T-helper 2 cell (primary cell): ENCODE measurements at places on chromosomes 3 and 15.
A peak's percentile ranks its signal among the peaks of the same experiment; 100 is the strongest.

- DNase-seq = no peak
Measured at GRCh38 chr15:43552256-43552655, 34.8 kb downstream of the MAP1A start.

DNA sequence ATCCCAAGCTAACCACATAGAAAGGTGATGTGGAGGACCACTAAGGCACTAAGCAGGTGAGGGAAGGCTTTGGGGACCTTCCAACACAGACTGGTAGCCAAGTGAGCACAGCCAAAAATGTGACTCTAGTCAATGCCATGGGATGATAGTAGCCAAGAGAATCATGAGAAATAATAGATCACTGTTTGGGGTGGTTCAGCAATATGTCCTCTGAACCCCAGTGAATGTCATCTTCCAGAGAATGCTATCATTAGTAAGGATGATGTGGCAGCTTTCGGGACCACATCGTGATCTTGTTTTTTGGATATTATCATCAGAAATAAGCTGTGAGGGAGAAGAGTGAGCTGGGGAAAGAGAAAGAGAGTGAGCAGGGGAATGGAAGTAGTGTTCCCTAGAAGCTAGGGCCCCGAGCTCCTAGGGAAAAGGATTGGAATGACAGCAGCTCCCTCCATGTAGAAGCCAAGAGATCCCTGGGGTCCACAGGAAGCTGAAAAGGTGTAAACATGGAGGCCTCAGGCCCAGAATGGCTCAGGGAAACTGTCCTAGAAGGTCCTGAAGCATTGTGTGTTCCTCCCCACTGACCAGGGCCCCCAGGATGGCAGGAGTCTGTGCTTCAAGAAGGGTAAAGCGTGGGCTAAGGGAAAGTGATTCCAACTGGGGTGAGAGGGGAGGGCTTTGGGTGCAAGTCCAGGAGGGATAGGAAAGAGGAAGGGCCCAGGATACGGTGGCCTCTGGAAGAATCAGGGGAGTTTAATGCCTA is 56.6 kb upstream of the KLF13 start:
- DNase-seq = no peak

GRCh38 chr3:2656806-2657777 is 453.1 kb downstream of the IL5RA start:
- no peak for DNase-seq

DNA sequence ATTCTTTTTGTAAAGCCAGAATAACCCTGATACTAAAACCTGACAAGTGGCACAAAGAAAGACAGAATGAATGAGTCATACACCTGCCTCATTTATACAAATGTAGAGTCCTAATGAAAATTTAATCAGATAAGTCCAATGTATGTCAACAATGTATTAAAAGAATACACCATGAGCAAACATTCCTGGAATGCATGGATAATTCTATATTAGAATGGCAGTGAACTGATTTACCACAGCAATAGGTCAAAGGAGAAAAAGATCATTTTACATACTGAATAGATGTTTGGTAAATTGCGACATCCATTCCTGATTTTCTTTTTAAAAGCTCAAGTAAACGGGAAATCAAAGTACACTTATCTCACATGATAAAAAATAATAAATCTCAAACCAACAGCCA is 11.2 kb upstream of the LOXL1 start:
- no peak for DNase-seq

GRCh38 chr15:36814105-36814504 is 234.7 kb downstream of the CDIN1 start:
- DNase-seq = no peak

DNA sequence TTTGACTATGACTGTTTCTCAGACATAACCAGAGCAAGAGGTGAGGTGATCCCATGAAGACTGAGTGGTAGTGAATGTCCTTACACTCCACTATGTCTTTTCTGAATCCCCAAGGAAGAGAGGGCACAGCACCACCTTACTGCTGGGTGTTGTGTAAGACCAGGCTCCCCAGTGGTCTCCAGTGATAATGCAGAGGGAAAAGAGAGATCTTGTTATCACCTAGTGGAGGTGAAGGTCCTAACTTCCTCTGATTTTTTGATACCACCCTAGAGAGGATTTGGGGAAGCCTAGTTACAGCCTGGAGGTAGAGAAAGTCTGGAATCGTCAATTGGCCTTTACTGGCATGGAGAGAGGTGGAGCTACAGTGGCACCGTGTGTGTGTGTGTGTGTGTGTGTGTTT is 288.0 kb upstream of the BCHE start:
- no peak for DNase-seq

GRCh38 chr15:53808058-53808706 is 48.7 kb upstream of the WDR72 start:
- DNase-seq = no peak

DNA sequence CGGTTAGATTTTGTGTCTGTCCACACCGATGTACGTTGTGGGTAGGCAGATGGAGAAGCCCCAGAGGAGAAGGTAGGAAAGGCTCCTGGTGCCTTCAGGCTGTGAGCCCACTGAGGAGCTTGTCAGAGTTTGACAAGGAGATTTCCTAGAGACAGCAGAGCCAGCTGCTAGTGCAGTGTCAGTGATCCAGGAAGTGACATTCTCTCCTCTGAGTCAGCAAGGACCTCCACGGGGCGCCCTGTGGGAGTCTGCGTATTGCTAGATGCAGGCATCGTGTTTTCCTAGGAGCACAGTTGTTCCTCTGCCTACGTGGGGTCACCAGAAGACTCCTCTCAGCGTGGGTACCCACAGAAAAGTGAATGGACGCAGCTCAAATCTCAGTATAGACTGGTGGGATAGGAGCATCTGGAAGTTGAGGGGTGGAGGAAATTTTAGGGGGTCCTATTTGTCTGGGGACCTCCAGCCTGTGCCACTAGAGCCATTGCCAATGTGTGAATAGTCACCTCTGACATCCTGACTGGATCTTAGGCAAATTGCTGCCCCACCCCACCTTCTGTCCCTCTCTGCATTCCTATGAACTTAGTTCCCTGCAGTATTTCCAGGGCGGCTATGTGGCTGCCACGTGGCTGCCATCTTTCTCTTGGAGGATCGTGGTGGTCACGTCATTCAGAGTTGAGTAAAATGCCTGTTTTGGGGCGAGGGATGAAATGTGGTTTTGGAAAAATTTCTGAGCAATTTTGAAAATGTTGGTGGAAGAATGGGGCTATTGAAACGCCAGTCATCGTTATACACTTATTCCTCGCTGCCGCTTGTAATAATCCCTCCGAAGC is 84.8 kb upstream of the KLHL25 start:
- DNase-seq = no peak

- DNase-seq = no peak
Measured at GRCh38 chr15:67084561-67084960, 19.2 kb downstream of the SMAD3 start.

- no peak for DNase-seq
Measured at GRCh38 chr3:111776827-111777483, 82.1 kb upstream of the PHLDB2 start.

DNA sequence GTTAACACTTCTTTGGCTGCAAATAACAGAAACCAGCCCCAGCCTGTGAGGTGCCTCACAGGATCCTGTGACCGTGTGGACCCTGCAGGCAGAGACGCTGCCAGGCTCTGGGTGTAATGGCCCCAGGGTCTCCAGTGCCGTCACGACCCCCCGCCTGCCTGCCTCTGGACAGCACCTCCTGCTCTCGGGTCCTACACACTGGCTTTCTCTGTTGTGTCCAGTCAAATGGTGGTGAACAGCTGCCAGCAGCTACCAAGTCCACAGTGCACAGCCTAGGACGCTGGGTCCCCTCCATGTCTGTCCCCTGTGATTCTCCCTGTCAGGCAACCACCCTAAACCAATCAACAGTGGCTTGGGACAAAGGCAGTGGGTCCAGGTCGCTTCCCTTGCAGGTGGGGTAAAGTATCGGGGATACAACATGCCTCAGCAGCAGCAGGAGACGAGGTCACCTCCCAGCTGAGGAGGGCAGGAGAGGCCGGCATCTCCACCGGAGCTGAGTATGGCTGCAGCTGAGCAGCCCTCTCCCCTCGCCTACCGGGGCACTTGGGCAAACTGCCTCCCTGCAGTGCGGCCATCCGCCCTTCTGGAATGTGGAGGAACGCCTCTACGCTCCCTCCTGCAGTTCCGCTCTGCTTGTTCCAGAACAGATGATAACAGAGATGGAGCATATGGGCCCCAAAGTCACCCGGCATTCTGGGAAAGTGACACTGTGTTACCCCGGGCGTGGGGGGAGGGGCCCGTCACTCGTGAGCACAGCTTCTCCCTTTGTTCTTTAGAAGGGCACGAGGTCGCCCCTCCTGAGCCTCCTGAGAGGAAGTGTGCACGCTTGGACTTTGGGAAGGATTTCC is 21.1 kb upstream of the SKOR1 start:
- no peak for DNase-seq

DNA sequence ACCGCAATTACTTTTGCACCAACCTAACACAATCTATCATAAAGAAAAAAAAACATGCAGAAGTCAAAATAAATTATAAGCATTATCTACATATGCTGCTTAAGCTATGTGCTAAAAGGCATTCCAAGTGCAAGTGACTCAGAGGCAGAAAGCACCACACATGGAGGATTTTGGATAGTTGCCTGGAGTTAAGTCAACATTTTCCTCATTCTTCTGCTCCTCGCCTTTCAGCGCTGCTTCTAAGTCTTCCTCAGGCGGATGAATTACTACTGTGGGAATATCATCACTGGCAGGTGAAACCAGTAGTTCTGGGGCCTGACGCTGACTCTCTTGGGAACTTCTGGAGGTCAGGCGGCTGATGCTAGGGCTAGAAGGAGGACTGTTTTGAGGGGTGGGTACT is 53.1 kb downstream of the SLC4A7 start:
- no peak for DNase-seq

DNA sequence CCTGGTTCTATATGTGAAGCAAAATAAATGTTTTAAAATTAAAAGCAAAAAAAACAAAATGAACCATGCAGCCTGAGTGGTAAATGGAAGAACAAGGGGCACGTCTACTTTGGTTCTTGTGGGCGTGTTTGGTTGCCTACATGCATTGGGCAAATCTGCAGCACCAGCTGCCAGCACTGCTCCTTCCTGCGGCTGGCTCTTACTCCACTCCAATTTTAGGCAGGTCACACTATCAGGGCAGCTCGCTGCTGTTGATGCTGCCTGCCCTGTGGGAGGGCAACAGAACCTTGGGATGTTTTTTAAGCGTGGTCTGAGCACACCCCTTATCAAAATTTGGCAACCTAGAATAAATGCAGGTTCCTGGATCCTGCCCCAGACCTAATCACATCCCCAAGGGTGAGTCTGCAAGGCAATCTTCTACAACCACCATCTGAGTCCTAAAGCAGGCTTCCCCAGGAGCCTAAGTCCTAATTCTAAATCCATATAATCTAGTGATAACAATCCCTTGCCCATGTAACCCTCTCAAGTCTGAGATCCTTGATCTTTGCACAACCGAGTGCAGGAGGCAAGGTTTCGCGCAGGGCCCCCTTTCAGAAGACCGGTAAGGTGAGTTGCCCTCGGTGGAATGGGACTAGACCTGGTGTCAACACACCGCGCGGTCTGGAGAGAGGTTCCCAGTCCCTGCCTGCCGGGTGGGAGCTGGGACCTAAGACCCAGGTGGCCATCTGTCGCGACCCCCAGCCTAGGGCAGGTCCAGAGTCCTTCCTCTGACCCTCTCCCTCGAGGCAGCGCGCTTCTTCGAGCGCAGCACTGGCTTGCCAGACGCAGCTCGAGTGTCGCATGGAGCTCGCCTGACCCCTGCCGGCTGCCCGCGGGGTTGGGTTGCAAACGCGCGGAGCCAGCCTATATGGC is 15.9 kb downstream of the IVD start:
- peak; percentile 74 for DNase-seq

GRCh38 chr3:167876620-167877281 is 141.2 kb downstream of the SERPINI1 start:
- DNase-seq = no peak

GRCh38 chr15:89472785-89473256 is 23.6 kb downstream of the RHCG start:
- DNase-seq = no peak

GRCh38 chr15:62637574-62637897 is 405.0 kb upstream of the TPM1 start:
- no peak for DNase-seq

GRCh38 chr3:71858503-71859122 is 73.7 kb upstream of the PROK2 start:
- DNase-seq = no peak

DNA sequence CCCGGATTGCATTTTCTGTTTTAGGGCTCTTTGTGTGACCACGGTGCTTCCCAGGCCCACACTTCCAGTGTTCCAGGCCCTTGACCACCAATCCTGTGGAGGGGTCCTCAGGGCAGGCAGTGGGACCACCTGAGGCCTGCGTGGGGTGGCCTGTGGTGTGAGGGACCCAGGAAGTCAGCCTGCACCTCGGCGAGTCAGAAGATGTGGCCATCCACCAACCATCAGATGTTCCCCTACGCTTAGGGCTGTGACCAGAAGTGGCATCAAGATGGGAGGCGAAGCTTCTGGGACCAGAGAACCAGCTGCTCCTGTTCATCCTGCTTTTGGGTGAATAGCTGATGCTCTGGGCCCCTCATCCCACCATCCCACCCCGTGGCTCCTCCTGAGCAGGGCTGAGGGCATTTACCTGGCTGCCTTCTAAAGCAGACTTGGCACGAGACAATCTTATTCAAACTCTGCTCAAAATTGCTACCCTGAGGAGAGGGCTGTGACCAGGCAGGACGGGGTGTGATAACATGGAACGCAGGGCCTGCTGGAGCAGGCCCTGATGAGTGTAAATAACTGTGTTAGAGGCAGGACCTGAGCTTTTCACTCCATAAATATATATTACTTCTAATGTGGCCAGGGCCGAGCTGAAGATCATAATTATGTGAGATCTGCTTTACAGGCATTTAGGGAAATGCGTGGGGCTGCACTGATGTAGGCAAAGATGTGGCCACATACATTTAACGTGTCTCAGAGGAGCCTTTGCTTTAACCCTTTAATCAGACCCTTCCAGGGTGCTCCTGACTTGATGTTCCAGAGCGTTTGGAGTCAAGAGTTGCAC is 28.8 kb downstream of the SMAD3 start:
- DNase-seq = no peak

DNA sequence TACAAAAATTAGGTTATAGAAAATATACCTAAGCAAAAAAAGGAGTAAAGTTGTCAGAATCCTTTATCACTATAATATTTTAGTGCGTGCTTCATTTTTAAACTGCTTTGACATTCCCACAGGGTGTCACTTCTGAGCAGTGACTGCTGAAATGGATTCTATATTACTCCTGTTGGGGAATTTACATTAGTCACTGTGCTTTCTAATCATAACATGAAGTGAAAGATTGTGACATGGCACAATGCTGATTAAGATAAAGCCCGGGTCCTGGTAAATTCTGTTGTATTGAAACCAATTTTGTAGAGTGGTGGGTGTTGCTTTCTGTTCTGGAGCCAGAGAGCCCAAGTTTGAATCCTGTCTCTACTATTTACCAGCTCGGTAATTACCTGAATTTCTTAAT is 36.4 kb upstream of the EHHADH start:
- DNase-seq = no peak

- DNase-seq = no peak
Measured at GRCh38 chr3:178440043-178440442, 96.2 kb upstream of the KCNMB2 start.

DNA sequence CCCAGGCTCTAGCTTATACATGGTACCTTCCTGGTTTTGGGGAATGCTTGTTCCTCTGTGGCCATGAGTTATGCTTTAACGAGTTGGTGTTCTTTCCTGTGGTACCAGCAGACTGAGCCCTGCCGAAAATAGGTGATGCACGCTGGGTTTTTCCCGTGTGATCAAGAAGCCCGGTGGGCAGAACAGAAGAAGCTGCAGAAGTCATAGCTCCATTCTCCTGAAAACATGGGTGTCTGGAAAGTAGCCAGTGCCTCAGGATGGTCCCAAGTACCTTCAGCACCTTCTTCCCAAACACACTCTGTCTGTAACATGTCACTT is 25.2 kb downstream of the MAPKBP1 start:
- no peak for DNase-seq
